Cerebellar cortex (tissue), 1 donor: ENCODE measurements at places on chromosomes 5 and 9.

DNA sequence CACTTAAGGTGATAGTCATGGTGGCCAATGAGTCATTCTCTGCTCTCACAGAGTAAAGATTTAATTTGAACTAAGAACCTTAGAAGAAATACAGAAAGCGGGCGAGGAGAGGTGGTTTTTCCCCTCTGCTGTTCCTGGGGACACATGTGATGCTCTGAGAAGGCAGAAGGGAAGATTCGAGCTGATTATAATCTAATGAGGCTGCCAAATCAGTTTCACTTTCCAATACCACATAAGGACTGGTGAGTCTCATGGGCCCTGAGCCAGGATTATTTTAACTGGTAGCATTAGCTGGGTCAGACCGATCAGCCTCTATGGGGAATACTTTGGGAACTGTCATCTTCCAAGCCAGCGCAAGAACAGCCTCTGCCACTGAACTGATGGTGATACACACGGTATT is 116.5 kb downstream of the SLC1A3 start:
- DNase-seq: no peak

DNA sequence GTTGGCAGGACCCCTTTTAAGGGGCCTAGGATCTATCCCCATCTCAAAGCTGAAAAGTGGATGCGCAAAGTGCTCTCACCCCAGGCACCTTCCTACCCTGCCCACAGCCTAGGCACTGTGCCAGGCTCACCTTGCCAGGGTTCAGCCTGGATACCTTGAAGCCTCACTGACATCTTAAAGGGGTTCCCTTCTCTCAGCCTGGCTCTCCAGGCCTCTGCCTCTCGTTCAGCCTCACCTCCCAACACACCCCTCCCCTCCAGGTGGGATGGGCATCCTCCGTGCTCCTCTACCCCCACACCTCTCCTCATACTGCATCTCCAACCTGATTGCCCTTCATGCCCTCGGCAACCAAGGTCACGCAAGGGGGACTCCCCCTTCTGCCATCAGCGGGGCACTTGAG is 25.5 kb downstream of the TNIP1 start:
- DNase-seq: no peak

DNA sequence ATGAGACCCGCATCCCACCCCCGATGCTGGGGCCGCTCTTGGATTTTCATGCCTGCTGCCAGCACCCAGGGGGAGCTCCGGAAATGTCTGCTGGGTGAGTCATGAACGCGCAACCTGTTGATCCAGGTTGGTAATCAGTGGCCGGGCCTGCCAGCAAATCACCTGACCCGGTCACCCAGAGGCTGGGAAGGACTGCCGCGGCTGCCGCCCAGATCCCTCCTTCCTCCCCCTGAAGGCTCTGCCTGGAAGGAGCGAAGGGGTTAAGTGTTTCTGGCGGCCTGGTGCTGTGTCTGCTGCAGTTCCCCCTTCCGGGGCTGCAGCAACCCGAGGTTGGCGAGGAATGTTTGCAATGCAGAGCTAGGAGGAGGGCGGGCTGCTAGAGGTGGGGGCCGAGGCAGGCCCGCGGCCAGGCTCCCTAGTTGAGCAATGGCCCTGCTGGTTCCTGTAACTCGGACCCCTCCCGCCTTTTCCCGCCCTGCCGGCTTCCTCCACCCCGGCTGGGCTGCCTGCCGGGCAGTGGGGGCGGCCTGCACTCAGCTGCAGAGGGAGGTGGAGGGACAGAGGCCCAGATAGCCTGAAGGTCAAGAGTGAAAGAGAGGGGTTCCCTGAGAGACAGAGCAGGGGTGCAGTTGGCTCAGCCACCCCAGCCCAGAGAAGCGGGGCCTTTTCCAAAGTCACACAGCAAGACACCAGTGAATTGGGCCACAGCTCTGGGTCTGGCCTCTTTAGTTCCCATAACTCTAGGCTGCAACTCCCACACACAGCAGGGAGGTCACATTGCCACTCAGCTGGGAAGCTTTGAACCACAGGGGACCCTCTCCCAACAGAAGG is 156.3 kb upstream of the IER5L start:
- peak; percentile 89 for DNase-seq

DNA sequence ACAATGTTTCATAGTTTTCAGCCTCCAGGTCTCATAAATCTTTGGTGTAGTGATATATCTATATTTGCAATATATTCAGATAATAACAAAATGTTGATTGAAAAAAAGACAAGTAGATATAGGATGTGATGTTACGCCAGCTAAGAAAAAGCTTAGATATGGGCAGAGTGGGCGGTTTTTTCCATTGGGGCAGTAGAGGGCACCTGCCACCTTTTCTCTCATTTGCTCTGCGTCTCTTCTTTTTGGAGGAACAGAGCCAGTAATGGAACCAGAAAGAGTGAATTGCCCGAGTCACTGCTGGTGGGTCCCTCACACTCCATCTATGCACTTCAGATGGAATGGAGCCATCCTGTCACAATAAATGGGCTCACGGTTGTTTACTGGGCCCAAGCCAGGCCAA is 62.1 kb upstream of the FANCC start:
- peak; percentile 31 for DNase-seq

DNA sequence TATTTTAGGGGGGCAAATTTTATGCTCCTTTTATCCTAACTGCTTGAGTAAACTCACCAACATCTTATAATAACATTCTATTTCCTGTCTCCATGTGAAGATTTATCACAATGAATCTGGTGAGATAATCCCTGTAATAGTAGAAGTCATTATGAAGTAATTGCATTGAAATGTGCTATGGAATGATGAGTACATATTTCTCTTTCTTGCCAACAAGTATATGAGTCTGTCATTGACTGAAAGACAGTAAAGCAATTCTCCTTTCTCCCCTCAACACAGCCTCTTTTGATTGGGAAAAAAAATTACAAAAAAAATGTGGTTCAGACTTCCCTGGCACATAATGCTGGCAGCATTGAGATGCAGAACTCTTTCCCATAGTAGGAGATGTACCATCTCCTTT is 459.2 kb upstream of the RGMB start:
- DNase-seq: no peak

DNA sequence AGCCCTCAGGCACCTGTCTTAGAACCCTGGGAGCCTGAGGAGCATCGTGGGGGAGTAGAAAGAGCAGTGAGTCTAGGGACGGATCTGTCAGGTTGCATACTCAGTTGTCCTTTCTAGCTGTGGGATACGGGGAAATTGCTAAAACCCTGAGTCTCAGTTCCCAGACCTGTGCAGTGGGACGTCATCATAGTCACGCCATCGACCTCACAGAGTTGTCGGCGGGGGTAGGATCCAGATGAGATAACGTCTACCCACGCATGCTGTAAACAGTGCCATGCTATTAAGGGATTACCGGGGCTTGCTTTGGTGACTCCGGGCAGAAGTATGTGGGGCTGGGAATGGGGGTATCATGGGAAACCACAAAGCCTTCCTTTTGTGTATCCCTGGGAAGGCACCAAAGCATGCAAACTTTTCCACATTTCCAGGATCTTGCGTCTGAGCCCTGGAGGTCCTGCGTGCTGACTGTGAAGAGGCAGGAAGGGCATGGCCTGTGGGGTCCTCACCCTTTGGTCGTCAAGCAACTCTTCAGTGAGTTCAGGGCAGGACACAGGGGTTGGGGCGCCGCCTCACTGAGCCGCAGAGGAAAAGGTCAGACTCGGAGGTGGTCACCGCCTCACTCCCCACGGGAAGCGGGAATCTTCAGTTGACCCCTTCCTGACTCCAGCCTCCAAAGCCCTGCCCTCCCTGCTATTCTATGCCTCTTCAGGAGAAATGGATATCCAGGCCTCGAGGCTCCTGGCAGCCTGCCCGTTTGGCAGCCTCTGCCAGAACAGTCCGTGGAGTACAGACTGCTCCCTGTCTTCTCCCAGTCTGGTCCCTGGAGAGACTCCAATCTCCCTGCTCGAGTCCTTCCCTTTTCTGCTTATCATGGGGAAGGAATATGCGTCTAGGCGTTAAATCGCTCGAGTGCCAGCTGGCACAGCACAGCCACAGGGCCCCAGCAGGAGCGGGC is 186.8 kb upstream of the KLF9 start:
- DNase-seq: peak; percentile 98

- DNase-seq: no peak
These were observed 93.3 kb upstream of the ZNF366 start for GRCh38 chr5:72600391-72600981.

GRCh38 chr5:151083081-151083676 is 2.3 kb upstream of the TNIP1 start:
- no peak for DNase-seq
